ENCODE measurements at places on chromosomes 2 and 18. TPM values are rescaled to one million over a fixed set of nuclear protein-coding genes. Genes with fewer than 3 reads are reported as not detected.

PLA2R1 gene
- 14.7 TPM for total RNA-seq

NLRC4 gene
- total RNA-seq: 0.44 TPM

CFAP65 gene
- total RNA-seq: not detected

TMEM198 gene
- 0.62 TPM for total RNA-seq

LIPG gene
- total RNA-seq: 13.9 TPM

ZBTB7C gene
- total RNA-seq: 53.0 TPM

TTC31 gene
- total RNA-seq: 27.7 TPM

NCOA1 gene
- 45.4 TPM for total RNA-seq

FLACC1 gene
- total RNA-seq: 5.1 TPM

STAT4 gene
- 1.4 TPM for total RNA-seq

KLHL14 gene
- total RNA-seq: 0.35 TPM

RAD51AP2 gene
- 0.04 TPM for total RNA-seq

ASB18 gene
- not detected for total RNA-seq

NRBP1 gene
- 79.8 TPM for total RNA-seq

IL36B gene
- total RNA-seq: 1.7 TPM

FOXD4L1 gene
- total RNA-seq: not detected

CD8B2 gene
- total RNA-seq: 0.23 TPM

ALPG gene
- total RNA-seq: not detected

DLX2 gene
- not detected for total RNA-seq

CRYGD gene
- total RNA-seq: not detected

CCDC148 gene
- total RNA-seq: 0.19 TPM

CDK15 gene
- not detected for total RNA-seq

EVX2 gene
- total RNA-seq: not detected

REG3A gene
- not detected for total RNA-seq

SPATA3 gene
- not detected for total RNA-seq

DSC2 gene
- 231 TPM for total RNA-seq

SERPINB13 gene
- 168 TPM for total RNA-seq

PTCD3 gene
- 16.7 TPM for total RNA-seq

ABCB11 gene
- 0.68 TPM for total RNA-seq

SGPP2 gene
- 59.4 TPM for total RNA-seq

STARD6 gene
- total RNA-seq: not detected

IL36RN gene
- total RNA-seq: 37.2 TPM

HOXD9 gene
- 3.4 TPM for total RNA-seq

C18orf63 gene
- not detected for total RNA-seq

CCDC121 gene
- 0.44 TPM for total RNA-seq

SIX3 gene
- total RNA-seq: not detected

NRP2 gene
- 28.2 TPM for total RNA-seq

NEU4 gene
- not detected for total RNA-seq

ESPNL gene
- not detected for total RNA-seq

KCNJ3 gene
- total RNA-seq: not detected

CDKL4 gene
- 0.38 TPM for total RNA-seq

ERICH2 gene
- total RNA-seq: not detected

STK36 gene
- 5.8 TPM for total RNA-seq

SERPINB4 gene
- total RNA-seq: 309 TPM

MTLN gene
- total RNA-seq: 59.3 TPM
